ENCODE measurements at places on chromosomes 11 and 22. TPM values are rescaled to one million over a fixed set of nuclear protein-coding genes. Genes with fewer than 3 reads are reported as not detected.

AGBL2 gene
- 0.76 TPM for total RNA-seq

OR6X1 gene
- not detected for total RNA-seq

C22orf42 gene
- total RNA-seq = not detected

DNA sequence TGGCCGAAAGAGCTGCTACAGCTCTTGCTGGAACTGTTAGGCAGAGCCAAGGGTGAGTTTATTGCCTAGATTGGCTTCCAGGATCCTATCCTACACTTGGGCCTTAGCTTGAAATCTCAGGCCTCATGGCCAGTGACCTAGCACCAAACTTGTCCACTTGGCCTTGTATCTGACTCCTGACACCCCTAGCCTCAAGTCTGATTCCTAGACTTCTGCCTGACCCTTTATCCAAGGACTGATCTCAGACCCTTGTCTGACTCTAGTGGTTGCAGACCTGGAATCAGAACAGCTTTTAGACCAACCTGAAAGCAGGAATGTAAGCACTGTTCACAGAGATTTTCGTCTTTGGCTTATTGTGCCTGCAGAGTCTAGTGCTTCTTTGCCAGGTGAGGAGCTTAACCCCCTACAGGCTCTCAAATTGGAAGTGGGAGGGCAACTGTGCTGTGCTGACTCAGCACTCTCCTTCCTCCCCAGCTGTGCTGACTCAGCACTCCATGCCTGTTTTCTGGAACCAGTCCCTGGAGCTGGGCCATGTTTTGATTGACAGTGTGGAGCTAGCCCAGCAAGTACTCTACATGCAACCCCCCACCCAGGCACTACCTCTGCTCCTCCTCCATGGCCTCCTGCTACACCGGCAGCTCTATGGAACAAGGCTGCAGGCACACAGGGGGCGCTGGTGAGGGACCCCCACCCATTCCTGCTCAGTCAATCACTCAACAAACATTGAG is 35.1 kb downstream of the RRP8 start:
- DNase-seq = no peak
- peaks cover 26% of the 10 kb centered on the region for H3K36me3 ChIP-seq
- H3K27me3 ChIP-seq = no peaks in the 10 kb centered on the region
- H3K27ac ChIP-seq = no peak overlapping the region
- H3K4me3 ChIP-seq = no peak overlapping the region
